CD4-positive, alpha-beta T cell treated with Interleukin-15 for 4 hours (primary cell): ENCODE measurements at places on chromosomes 13 and 19.

DNA sequence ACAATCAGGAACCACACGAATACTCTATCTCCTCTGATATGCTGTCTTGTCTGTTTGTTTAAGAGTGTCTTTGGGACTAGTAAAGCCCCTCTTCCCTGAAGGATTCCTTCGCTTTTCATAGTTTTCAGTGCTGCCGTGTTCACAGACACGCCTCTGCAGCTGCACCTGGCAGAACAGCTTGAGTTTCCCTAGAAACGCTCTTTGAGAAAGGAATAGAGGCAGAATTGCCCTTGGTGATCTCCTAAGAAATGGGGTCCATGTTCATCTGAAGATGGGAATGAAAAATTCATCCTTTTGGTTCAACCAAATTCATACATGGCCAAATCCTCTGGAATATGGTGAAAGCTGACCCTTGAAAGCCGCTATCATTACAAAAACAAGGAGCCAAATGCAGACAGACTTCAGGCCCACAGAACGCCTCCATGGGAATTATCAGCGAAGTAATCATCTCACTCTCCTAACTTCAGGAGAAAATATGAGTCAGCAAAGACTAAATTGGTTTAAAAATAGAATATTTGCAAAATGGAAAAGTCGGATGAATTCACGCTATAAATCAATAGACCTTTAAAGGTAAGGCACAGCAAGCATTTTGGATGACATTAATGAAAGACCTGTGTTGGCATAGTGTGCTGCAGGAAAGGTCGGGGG, 5.5 kb downstream of the SACS start:
- DNase-seq: no peak

DNA sequence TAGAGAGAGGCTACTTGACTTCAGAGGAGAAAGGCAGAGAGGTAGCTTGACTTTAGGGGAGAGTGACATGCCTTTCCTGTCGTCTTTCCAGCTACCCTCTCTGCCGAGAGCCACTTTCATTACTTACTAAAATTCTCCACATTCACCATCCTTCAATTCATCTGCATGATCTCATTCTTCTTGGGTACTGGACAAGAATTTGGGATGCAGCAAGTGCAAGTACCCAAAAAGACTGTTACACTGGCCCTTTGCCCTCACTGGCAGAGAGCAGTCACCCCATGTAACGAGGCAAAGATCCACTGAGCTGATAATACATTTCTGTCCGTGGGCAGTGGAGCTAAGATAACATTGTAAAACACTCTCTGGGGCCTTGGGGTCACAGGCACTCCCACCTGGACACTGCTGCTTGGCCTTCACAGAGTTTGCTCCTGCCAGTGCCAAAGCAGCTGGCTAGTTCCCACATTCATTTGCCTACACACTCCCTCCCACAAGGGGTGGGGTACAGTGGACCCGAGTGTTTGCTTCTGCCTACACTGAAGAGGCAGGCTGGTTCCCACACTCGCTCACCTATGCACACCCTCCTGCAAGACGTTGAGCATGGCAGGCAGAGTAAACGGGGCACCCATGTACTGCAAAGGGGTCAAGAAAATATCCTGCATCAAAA, 1276.9 kb upstream of the PCDH9 start:
- DNase-seq: no peak

DNA sequence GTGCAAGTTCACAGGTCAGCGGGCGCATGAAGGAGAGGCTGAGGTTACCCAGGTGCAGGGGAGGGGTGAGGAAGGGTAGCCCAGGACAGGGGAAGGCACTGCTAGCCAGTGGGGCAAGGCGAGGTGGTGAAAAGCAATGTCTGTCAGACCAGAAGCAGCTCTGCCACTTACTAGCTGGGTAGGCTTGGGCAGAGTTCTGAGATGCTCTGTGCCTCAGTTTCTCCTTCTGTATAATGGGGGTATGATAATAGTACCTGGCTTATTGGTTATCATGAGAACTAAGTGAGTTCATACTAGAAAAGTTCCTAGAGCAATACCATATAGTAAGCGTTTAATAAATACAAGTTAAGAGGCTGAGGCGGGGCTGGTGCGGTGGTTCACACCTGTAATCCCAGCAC, 14.3 kb upstream of the SCN1B start:
- no peak for DNase-seq

DNA sequence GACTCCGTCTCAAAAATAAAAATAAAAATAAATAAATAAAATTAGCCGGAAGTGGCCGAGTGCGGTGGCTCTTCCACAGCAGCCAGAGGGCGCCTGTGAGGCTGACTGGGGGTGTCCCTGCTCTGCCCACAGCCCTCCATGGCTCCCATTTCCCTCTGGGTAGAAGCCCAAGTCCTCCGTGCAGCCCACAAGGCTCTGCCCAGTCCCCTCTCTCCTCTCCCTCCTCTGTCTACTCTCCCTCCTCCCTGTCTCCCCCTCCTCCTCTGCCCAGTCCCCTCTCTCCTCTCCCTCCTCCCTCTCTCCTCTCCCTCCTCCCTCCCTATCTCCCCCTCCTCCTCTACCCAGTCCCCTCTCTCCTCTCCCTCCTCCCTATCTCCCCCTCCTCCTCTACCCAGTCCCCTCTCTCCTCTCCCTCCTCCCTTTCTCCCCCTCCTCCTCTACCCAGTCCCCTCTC, 20.4 kb downstream of the MISP start:
- DNase-seq: no peak

DNA sequence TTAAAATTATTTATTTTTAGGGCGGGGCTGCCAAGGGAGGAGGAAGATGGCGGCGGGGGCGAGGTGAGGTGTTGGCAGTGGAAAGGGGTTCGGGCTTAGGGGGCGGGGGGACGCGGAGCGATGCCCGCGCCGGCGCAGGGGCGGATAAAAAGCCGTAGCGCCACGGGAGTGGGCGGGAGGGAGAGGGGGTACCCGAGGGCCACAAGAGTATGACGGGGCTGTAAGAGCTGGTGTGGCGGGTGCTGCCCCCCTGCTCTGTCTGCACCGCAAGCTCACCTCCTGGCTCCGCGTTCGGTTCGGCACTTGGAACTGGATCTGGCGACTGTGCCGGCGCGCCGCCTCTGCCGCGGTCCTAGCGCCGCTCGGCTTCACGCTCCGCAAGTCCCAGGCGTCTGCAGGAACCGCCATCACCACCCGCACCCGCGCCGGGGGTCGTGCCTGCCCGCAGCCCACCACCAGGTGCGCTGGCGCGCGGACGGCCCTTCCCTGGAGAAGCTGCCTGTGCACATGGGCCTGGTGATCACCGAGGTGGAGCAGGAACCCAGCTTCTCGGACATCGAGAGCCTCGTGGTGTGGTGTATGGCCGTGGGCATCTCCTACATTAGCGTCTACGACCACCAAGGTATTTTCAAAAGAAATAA, 265.2 kb upstream of the SGCG start:
- DNase-seq: no peak

DNA sequence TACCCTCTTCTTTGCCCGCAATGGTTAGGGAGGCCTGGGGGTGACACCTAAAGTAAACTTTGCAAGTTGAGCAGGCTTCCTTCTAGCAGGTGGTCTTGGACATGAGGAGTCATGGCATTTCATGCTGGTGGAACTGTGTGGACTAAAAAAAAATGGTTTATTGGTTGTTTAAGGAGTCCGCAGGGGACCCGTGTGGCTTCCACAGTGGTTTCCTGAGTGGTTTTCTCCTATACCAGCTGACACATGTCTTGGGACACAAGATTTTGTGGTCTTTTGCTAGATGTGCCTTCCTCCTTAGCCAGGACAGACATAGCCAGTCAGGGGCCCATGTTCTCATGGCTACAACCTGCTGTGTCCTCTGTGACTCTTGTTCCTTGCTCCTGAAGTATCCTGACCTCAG, 1.5 kb downstream of the ZNF543 start:
- DNase-seq: no peak

DNA sequence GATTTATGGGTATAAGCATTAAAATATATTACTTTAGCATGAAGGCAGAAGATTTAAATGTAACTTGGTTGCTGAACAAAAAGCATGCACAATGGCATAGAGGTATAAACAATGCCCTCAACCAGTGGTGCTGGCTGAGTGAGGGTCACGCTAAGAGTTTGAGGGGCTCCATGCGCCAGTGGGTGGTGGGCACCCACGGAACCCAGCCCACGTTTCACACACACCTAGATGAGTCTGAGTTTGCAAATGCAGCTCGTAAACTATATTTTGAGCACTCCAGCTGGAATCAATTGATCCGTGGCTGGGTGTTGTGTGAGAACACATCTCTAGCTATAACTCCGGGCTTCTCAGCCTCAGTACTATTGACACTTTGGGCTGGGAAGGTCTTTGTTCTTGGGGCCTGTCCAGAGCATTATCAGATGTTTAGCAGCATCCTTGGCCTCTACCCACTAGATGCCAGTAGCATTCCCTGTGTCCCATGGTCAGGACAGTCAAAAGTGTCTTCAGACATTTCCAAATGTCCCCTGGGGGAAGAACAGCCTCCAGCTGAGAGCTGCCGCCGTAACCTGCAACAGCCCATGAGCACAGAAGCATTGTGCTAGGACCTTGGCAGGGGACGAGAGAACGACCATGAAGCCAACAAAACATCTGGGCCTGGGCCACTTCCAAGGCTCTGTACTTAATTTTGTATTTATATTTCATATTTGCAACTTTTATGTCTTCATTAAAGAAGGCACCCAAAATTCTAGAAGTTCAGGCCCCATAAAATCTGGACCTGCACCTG, 108.1 kb upstream of the SOX1 start:
- no peak for DNase-seq

GRCh38 chr13:41601718-41602445, 144.5 kb downstream of the RGCC start:
- no peak for DNase-seq

DNA sequence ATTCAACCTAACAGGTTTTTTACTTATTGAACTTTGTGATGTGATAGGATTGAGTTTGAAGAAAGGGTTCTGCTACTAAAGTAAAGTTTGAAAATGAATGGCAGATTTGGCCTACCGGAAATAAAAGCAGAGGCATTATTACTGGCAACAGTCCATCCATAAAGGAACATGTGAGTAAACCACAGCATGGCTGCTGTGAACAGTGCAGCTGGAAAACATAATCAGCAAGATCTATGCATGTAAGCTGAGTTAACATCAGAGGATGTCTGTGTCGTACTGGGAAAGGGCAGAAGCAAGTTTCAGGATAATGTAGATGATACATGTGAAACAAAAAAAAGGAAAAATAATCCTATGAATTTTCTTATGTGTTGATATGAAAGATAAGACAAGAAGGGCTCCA, 87.6 kb downstream of the CYSLTR2 start:
- DNase-seq: no peak

DNA sequence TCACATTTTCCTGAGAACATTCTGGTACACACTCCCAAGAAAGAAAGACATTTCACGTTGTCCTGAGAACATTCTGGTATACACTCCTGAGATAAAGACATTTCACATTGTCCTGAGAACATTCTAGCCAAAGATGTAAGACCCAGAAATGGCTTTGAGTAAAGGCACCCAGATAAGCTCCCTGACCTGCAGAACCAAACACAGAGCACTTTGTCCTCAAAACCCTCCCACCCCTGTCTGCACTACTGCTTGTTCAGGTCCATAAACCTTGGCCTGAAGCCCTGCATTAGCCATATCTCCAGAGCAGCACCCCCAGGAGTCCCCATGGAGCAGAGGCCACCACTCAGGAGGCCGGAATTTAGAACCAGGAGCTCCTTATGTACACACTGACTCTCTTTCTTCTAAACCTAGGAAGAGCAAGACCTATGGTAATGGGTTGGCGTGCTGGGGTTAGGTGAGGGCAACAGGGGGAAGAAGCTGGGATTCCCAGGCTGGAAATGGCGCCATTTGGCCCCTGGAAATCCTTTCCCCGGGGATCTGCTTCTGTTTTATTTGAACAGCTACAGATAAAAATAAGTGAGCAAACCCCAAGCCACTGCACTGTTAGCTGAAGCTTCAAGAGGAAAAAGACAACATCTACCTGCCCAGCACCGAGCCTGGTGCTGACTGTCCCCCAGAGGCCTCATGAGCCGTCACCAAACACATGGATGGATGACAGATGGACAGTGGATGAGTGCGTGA, 13.7 kb downstream of the GAS6 start:
- no peak for DNase-seq

DNA sequence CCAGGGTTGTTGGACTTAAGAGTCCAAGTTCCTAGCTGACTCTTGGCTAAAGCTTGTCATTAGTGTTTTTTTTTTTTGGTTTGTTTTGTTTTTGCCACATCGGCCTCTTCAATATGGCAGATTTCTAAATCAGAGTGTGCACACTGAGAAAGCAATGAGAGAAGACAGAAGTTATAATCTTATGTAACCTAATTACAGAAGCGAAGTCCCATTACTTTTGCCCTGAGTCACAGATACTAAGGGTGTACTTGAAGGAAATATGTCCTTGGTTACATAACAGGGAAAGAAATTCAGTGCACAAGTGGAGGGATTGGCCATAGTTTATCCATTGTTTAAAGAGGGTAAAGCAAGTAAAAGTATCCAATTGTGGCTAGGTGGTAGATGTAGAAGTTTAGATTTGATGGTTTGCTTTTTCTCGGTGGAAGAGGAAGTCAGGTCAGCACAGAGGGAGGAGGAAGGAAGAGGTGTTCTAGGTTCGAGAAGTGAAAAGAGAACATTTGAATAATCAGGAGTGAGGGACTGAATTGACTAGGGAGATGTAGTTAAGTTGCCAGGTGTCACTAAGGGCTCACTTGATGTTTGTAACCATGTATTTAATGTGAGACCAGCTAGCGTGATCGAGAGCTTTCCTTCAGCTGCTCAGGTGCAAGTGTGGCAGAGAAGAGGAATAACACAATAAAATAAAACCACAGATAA, 12.2 kb downstream of the GTF2F2 start:
- no peak for DNase-seq

- no peak for DNase-seq
Observed at GRCh38 chr13:63853816-63854215, 2438.2 kb upstream of the PCDH20 start.

GRCh38 chr13:89602655-89603054, 1744.8 kb upstream of the MIR17HG start:
- DNase-seq: no peak

GRCh38 chr19:31937983-31938382, 407.4 kb upstream of the ZNF507 start:
- no peak for DNase-seq

- peak; percentile 55 for DNase-seq
Observed at GRCh38 chr19:34220472-34221063, 33.8 kb upstream of the GARRE1 start.

- DNase-seq: no peak
Observed at GRCh38 chr19:38155453-38155852, 68.6 kb downstream of the DPF1 start.

DNA sequence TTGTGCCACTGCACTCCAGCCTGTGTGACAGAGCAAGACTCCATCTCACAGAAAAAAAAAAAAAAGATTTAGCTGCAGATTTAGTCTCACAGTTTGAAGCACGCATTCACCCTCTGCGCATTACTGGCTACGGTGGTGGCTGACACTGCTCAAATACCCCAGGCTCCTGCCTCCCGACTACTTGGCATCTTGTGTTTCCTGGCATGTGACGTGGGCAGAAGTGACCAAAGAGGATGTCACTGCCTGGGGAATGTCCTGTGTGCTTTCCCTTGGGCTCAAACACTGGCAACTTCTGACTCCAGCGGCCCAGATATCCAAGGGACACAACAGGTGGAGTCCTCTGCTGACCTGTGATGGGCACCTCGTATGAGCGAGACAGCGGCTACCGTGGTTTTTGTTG, 24.7 kb upstream of the EIF3G start:
- no peak for DNase-seq

GRCh38 chr13:84983321-84983720, 815.9 kb downstream of the SLITRK6 start:
- no peak for DNase-seq
